ENCODE measurements at places on chromosomes 12 and 14.

GRCh38 chr12:87086118-87086891 is 830.1 kb upstream of the MGAT4C start:
- DNase-seq: no peak

GRCh38 chr12:119447126-119447525 is 112.6 kb downstream of the CCDC60 start:
- DNase-seq: no peak

DNA sequence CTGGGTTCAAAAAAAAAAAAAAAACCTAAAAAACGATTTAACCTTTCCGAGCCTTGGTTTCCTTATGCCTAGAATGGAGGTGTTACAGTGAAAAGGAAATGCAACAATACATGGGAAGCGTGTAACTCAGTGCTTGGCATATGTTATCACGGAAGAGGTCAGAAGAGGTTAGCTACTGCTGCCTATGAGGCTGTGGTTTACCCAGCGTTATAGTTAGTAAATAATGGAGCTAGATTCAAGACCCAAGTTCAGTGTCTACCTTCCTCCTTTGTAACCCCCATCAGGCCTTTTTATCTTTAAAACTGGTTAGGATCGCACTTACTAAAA is 839 bp downstream of the IFT43 start:
- DNase-seq: no peak

- DNase-seq: no peak
Observed at GRCh38 chr12:65275627-65276026, 2.9 kb upstream of the MSRB3 start.

GRCh38 chr12:62598846-62599245 is 132.2 kb downstream of the MON2 start:
- DNase-seq: no peak

GRCh38 chr12:116818341-116818856 is 62.8 kb downstream of the HRK start:
- no peak for DNase-seq

All from skeletal muscle cell (primary cell).